Activated CD4-positive, CD25-positive, alpha-beta regulatory T cell (primary cell): ENCODE measurements at places on chromosomes 1 and 21.

DNA sequence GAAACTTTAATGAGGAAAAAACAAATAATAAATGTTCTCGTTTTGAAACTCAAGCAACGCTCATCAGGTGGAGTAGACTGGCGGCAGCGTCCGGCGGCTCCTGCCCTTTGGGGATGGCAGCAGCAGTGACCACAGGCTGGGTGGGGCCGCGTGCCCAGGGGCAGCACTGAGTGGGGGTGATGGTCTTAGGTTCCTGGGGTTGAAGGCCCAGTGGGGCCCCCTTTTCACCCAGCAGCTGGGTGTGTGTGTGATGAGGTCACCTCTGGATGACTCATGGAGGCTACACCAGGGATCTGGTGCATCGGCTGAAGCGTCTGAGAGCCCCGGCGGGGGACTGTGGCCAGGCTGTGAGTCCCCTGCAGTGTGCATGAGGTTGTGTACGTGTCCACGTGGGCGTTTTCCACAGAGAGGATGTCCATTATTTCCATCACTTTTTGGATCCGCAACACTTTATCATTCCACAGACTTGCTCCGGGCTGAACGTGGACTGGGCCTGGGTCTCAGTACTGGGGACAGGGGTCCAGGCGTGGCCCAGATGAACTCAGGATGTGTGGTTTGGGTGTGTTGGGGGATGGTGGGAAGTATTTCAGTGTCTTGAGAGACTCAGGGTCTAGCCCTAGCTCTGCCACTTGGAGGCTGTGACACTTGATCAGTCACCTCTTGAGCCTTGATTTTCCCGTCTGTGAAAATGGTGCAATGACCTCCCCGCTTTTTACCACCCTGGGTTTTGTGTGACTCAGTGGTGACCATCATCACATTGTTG is 25.6 kb downstream of the LDLRAP1 start:
- DNase-seq, result no peak

DNA sequence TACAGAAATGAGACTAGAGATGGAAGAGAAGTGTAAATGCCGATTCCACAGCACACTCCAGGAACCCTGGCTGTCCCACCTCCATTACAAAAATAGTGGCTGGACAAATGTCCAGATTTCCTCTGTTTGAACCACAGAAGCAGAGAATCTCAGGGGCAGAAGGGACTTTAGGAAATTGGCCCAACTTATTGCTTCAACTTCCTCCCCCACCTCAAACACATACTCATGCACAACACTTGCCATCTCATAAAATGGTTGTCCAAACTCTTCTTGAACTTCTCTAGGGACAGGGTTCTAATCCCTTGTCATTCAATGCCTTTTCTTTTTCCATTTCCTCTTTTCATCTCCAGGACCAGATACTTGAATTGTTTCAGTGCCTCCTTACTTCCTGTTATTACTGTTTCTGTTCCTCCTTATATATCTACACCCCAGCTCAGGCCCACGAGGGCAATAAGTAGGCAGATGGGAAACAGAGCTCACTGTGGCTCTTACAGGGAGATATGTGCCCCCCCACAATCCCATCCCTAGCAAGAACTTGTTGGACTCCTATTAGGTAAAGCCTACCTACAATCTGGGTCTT is 8.5 kb upstream of the B4GALT3 start:
- DNase-seq, result no peak

DNA sequence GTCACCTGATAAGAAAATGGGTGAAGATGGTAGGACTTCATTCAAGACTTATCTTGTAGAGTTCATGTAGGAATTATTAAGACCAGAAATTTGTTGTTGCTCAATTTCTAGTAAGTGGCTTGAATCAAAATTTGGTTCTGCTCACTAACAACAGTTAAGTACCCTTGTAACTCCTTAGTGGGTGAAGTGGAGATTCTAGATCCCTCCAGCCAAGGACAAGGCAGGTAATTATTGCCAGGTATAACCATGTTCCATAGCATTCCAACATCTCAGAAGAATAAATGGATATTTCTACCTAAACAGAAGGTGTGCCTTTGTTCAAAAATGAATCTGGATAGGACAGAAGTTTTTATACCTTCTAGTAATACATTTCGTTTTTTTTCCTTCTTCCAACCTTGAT is 282.3 kb downstream of the DUSP10 start:
- DNase-seq, result no peak

- no peak for DNase-seq
Measured at GRCh38 chr1:182338806-182339370, 52.7 kb downstream of the GLUL start.

DNA sequence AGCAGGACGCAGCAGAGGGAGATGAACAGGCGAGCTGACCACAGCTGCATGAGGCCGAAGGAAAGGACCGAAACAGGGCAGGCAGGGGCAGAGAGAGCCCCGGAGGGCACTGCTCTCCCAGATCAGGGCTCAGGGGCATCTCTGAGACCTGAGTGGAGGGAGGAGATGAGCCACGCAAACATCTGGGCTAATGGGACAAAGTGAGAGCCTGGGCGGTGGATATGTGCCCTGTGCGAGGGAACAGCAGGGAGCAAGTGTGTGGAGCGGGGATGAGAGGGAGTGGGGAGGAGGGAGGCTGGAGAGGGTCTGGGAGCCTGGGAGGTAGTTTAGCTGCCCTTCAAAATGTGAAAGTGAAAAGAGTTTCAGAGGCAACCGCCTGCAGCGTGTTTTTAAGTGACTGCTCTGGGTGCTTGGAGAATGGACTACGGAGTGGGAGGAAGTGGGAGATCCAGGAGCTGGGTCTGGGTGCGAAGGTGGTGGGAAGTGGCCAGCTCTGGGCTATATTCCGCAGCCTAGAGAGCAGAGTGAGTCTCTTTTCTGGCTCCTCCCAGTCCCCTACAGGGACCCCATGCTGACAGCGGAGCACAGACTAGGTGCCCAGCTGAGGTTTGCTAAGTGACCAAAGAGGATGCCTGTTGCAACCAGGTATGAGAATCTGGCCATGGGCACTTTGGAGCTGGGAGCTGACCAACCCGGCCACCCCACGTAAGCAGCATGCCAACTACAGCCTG is 114.6 kb upstream of the IFFO2 start:
- no peak for DNase-seq

- no peak for DNase-seq
Measured at GRCh38 chr1:37509181-37509580, 5.4 kb downstream of the MEAF6 start.

GRCh38 chr1:38135625-38136414 is 89.2 kb upstream of the POU3F1 start:
- no peak for DNase-seq

GRCh38 chr1:75993661-75994060 is 61.5 kb upstream of the ASB17 start:
- no peak for DNase-seq
